A549 (cell line): ENCODE measurements at places on chromosomes 7 and 10.
A peak's percentile ranks its signal among the peaks of the same experiment; 100 is the strongest.

GRCh38 chr7:2948749-2949148 lies 94.9 kb downstream of the CARD11 start:
- no peak for DNase-seq

DNA sequence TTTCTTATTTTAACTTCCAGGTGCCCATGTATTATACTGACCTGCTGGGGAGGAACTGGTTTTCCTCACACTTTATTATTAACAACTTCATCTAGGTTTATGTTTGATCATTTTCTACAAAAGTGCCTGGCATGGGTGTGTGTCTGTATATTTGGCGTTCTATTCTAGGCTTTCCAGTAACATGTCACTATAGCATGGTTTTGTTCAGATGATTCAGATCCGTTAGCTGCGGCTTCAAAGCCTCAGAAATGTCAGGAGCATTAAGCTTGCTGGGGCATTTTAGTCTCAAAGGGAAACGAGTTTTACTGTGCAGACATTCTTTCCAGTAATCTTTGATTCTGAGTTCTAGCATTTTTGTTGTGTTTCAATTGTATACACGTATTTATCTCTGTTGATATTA lies 2.3 kb downstream of the INPP5A start:
- DNase-seq: no peak

DNA sequence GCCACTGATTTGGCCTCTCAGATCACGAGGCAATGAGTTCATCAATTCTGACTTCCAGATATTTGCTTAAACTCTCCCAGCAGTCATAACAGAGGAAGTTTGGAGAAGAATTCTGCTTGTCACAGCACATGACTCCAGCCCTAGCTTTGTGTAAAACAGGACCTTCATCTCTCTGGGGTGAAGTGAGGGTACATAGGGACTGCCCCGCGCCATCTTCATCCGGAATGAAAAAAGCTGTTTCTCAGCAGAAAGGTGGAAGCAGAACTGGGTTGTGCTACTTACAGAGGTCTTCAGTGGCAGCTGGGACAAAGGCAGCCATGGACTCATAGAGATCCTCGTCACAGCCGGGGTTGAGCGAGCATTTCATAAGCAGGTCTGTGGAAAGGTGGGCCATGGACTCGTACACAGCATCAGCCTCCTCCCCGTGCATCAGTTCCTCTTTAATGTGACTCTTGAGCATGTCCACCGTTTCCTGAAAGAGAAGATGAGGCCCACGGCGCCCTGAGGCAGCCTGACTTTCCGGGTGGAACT lies 58.4 kb upstream of the TM9SF3 start:
- DNase-seq: no peak

DNA sequence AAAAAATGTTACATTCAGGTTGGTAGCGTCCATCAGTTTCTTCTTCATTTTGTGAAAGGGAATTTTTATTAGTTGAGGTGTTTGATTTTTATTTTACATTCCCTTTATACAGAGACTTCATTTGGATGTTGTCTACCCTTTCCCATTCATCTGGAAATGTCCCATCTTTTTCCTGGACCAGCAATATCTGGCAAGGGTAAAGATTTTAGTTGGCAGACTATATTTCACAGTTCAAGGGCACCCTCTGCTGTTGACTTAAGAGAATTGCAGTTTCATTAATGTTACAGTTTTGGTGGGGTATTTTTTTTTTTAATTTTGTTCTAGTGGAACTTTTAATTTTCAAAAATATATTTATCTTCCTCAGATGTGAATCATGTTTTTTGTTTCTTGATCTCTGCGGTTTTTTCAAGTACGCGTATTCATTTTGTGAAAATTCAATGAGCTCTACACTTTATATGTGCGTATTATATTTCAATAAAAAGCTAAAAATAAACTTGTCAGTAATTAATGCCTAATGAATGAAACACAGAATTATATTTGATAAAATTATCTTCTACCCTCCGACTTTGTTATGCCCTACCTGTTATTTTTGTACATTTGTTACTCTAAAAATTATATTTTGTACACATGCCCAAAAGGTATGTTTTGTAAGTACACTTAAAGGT lies 97.9 kb upstream of the KLF14 start:
- peak; percentile 60 for DNase-seq

- peak; percentile 51 for DNase-seq
Observed at GRCh38 chr7:1666317-1666822, 3.7 kb upstream of the ELFN1 start.

DNA sequence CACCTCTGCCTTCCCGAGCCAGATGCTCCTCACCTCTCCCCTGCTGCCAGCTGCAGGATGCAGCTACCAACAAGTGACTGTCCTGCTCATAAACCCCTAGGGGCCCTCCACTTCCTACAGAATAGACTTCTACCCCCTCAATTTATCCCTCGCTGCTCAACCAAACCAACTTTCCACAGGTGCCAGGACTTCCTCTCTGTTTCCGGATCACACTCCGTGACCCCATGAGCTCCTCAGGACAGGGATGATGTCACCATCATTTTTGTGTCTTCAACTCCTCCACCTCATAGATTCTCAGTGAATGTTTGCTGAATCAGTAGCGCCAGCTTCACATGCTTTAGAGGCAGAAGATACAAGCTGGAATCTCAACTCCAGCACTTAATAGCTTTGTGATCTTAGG lies 25.8 kb upstream of the ADRB1 start:
- DNase-seq: no peak

DNA sequence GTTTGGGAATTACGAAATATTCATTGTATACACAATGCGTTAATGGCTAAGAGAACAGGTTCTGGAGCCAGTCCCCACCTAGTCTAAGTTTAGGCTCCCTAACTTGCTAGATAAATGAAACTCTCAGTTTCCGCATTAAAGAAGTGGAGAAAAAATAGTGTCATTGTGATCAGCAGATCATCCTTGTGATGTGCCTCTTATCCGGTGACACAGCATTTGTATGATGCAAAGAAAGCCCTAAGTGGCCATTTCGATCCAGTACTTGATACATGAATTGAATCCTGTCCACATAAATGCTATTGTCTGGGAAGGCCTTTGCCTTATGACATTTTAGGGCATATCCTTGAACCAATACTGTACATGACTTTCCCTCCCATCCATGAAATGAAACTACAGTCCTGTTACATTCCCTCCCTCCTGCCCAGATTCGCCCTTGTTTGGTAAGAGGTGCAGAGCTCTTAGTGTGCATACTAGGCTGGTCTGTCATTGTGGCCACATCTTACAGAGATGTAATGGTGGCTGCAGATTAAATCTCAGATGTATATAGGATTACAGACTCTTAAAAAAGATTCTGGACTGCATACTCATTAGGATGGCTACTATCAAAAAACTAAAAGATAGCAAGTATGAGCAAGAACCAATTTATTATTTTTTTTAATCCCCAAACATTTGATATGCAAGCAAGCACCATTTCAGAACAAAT lies 80.9 kb downstream of the LRRC4 start:
- DNase-seq: no peak

DNA sequence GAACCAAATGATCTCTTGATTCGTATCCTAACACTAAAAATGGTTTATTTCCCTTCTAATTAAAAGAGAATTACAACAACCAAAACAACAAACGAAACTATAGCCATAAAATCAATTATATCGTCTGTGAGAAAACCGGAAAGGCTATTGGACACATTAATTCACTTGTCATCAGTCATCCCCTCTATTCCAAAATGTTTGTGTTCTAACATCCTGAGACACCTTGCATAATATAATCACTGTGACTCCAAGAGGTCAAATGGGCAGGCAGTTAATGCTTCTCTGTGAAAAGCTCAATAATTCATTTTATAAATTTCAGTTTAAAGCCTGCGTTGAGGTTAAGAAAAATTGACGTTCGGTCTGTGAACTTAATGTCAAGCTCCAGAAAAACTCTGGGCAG lies 463 bp upstream of the LRRTM3 start:
- DNase-seq: no peak

DNA sequence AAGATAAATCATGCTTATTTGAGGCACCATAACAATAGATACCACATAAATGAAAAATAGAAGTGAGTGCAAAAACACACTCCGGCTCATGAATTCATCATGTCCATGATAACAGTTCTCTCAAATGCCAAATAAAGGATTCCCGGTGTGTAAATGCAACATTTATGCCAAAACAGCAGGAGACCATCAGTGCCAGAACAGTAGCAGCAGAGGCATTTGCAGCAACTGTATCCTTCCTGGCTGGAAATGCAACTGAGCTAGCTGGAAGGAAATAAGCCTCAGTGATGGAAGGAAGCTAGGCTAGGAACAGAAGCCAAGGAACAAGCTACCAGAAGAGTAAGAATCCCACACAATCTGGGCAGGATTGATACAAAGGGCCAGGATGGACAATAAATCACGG lies 79.9 kb upstream of the THSD7A start:
- DNase-seq: no peak

DNA sequence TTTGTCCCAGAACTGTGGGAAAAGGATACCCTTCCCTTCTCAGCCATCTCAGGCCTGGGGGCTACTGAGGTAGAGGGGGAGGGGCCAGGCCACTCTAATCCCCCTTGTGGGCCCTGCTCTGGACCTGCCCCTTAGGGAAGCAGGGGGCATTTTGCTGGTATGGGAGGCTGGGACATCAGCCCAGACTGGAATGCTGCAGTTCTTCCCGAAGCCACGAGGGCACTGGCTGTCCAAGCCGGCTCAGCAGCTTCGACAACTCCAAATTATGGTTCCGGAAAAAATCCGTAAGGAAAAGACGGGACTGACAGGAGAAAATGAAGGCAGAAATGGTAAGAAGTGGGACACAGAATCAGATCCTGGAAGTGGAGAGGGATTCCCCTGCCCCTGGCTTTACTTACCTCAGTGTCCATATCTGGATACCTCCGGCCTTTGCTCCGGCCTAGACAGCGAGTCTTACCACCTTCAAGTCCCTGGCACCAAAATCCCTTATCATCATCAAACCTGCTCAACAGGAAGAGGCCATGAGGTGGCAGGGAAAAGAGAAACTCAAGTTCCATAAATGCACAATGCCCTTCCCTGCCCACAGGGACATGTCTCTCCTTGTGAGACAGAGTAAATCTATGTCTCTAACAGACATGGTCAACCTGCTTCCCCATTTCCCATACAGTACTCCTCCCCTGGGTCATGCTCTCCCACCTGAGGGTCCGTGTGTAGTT lies 9.0 kb downstream of the NDST2 start:
- no peak for DNase-seq

DNA sequence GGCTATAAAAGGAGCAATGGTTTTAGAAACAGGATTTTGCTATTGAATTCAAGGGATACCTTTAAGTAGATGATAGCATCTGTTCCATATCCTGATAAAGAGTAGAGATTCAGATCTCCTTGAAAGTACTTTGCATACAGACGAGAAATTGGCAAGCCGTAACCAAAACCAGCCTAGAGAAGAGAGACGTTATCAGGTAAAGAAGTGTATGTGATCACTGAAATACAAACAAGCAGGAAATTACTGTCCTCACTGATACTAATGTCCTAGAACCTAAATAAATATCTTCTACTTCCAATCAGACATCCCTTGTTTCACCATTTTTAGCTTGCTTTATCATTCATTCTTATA lies 9.4 kb downstream of the PDK4 start:
- DNase-seq: no peak

- no peak for DNase-seq
Observed at GRCh38 chr7:122363144-122363543, 58.6 kb upstream of the FEZF1 start.

GRCh38 chr10:47152861-47153349 lies 147.1 kb upstream of the GDF10 start:
- peak; percentile 33 for DNase-seq

GRCh38 chr7:107914831-107915230 lies 23.8 kb downstream of the DLD start:
- DNase-seq: no peak

GRCh38 chr10:73019100-73019499 lies 64.5 kb upstream of the PLA2G12B start:
- no peak for DNase-seq

- DNase-seq: no peak
Observed at GRCh38 chr10:43855667-43856210, 207.1 kb upstream of the ZNF32 start.

- no peak for DNase-seq
Observed at GRCh38 chr10:124546957-124547646, 85.5 kb downstream of the LHPP start.

GRCh38 chr7:30598121-30598876 lies 3.6 kb downstream of the GARS1 start:
- no peak for DNase-seq

- no peak for DNase-seq
Observed at GRCh38 chr10:113001599-113002448, 51.8 kb downstream of the TCF7L2 start.

GRCh38 chr7:93249491-93250148 lies 17.5 kb downstream of the VPS50 start:
- no peak for DNase-seq

DNA sequence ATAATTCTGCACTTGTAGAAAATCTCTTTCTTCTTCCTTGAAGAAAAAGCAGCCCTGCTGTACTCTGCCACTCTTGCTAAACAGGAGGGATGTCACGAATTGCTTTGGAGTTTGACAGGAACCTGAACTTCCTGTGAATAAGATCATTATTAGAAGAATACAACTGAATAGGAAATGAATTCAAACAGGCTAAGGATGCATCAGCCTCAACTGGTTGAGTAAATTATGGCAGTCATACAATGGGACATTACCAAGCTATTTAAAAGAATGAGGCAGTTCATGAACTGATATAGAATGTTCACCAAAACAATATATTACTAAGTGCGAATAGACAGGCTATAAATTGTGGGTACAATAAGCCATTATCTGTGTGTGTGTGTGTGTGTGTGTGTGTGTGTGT lies 97.1 kb upstream of the DOCK1 start:
- DNase-seq: no peak

- DNase-seq: no peak
Observed at GRCh38 chr7:136325578-136325977, 348.4 kb upstream of the MTPN start.

DNA sequence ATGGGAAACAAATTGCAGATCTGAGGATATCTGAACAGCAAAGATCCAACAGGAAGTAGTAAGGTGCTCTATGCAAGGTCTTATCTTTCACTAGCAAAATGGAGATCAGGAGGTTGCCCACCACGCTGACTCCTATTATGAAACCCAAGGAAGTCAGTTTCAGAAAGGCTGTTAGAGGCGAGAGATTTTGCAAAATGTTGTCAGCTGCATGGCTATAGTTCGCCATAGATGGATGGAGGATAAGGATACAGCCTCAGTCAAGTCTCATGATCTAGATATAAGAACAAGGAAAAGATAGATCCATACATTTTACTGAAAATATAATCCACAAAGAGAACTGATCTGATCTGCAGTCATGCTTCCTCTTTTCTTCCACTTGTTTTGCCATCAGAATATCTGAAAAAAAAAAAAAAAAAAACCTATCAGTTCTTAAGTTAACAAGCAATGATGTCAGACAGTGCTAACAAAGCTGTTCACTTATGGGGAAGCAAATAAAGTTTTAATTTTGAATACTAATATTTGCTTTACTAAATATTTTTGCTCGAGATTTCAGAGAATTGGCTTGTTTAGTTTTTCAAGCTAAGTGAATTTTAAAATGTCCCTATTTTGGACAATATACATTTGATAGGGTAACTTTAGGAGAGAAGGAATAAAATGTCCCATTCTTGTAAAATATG lies 2.0 kb downstream of the GPR85 start:
- DNase-seq: no peak

DNA sequence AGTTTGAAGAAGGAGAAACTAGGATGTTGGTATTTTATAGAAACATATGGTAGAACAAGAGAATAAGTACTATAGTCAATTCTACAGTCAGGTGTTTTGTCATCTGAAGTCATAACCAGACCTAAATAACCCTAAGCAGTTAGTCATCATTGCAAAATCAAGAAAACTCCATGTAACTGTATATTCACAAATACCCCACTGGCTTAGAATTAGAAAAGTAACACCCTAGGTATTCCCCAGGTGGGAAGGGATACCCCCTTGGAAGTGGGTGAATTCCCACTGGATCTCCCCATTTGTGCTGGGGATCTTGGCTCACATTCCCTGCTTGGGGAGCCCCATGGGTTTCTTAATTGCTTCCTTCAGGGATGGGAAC lies 45.9 kb upstream of the ITGB8 start:
- DNase-seq: no peak
